AG08395 (cell line): ENCODE measurements at places on chromosomes 3 and 15.
A peak's percentile ranks its signal among the peaks of the same experiment; 100 is the strongest.

GRCh38 chr15:31552482-31553099 lies 226.0 kb downstream of the KLF13 start:
- DNase-seq = no peak

- no peak for DNase-seq
Observed at GRCh38 chr15:59011262-59011952, 23.9 kb downstream of the RNF111 start.

DNA sequence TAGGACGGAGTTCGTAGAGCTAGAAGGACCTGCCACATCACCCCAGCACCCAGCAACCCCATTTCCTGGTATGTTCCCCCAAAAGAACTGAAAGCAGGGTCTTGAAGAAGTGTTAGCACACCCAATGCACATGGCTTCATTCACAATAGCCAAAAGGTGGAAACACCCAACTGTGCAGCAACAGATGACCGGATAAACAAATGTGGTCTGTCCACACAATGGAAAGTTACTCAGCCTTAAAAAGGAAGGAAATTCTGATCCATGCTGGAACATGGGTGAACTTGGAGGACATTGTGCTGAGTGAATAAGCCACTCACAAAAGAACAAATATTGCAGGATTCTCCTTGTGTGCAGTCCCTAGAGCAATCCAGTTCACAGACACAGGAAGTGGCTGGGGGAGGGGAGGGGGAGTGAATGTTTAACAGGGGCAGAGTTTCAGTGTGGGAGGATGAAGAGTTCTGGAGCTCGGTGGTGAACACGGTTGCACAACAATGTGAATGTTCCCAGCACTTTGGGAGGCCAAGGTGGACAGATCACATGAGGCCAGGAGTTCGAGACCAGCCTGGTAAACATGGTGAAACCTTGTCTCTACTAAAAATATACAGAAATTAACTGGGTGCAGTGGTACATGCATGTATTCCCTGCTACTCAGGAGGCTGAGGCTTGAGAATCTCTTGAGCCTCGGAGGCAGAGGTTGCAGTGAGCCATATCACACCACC lies 157.5 kb downstream of the NUP210 start:
- no peak for DNase-seq

DNA sequence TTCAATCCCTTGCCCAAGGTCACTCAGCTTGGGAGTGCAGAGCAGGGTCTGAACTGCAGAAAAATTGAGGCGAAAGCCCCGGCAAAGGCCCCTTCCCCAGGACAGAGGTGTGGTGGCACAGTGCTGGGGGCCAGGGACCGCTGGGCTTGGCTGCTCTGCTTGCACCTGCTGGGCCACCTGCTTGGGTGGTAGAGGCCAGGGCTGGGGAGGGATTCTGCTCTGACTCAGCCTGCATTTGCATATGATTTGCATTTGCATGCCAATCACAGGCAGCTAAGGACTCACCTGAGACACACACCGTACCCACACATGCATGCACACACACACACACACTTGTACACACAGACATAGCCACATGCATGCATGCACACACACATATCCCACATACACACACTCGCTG lies 9.9 kb downstream of the GRM2 start:
- DNase-seq = no peak

DNA sequence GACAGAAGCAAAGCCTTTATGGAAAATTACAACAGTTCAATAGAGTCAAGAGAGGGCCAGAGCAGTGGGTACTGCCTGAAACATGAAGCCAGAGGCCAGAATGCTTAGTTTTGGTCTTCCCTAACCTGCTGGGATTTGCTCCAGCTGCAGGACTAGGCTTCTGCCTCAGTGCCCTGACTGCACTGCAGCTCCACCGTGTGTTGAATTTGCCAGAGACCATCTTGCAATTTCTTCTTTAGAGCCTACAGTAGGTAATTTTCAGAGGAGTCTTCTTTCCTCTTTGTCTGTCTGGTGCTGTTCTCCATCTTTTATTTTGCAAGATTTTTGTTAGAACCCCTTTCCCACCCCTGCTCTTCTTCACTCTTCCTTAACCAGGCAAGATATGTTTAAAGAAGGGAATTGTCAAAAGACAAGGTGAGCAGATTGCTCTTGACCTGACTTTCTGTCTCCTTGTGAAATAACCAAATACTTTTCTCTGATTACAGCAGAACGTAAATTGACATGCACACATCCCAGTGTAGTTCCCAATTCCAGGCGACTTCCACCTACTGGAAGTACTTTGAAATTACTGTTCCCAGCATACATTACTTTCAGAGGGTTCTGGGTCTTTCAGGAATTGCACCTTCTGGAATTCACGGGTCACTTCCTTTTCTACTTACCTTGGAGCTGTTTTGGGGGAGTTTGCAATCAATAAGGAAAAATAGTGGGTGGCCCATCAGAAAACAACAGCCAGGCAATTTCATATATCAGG lies 161.2 kb downstream of the MINAR1 start:
- DNase-seq = peak; percentile 27

DNA sequence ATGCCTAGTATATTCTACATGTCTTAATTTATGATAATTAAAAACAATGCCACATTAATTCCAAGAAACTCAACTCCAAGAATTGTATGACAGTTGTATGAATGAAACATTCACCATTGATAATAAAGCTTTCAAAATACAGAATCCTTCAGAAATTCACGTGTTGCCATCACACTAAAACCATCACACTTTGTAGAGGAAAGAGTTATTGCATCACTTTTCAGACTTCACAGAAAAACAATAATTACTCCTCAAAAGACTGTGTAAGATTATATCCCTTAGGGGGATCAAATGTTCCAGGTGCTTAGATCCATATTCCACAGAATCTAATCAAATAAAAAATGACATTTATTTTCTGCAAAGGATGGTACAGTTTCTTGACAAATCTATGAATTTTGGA lies 85.0 kb downstream of the OSBPL10 start:
- no peak for DNase-seq

DNA sequence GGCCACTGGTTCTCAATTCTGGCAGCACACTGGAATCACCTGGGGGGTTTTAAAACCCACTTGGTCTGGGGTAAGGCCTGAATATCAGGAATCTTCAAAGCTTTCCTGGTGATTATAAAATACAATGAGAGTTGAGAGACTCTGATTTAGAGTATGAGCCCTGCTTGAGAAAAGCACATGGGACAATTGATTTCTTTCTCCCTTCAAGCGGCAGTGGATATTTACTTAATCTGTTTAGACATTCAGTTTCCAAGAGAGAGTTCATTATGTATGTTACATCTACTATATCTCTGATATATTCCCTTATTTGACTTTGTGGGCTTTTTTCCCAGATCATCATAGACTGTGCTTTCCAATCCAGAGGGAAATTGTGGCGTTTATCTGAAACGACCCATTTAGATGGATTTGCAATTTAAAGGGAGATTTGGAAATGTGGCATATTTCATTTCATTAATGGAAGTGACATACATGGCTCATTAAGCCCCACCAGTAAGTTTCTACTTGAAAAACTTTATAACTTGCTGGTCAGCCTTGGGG lies 171.2 kb upstream of the PFN2 start:
- no peak for DNase-seq

DNA sequence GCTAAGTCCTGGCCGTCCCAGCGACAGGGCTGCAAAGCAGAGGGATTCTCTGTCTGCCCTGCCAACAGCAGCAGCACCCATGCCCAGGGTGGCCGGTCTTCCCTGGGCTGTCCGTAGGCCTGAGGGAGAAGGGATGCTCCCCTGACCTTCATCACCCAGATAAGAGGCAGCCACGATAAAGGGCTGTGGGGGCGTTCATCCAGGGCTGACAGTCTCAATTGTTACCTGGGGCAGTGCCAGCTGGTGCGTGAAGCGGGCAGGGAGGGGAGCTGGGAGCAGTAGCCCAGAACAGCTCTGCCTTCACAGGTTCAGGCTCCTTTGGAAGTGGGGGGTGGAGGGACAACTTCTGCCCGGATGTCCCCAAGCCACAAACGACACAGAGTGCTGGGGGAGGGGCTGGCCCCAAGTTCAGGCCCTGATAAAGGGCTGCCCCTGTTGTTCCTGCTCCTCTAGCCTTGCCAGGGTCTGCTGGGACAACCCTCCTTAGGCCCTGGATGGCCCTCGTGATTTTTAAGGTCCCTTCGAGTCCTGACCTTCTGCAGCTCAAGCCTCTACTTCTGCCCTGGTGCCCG lies 94.7 kb downstream of the RAB11A start:
- DNase-seq = no peak

DNA sequence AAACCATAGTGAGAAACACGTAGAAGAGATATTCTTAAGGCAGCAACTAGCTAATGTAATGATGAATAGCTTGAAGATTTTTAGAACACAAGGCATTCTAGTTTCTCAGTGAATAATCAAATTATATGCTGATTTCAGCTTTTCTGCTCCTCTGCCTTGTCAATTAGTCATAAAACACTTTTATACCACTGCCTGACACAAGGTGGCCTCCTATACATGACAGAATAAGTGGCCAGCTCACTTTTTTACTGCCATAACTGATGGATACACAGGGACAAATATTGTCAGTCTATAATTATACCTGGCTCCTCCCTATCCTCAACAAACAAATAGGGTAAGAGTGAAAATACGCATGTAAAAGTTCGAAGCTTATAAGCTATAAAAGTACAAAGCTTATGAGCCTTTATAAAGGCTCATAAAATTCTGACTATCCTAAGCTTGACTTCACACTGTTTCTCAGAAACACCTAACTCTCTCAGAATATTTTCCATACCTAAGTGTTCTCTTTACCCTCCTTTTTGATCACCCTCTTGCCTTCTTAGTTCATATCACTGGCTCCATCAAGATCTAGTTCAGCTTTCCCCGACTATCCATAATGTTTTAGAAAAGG lies 81.6 kb downstream of the HERC1 start:
- DNase-seq = peak; percentile 60

- DNase-seq = no peak
Observed at GRCh38 chr3:190188197-190188596, 67.5 kb upstream of the P3H2 start.

DNA sequence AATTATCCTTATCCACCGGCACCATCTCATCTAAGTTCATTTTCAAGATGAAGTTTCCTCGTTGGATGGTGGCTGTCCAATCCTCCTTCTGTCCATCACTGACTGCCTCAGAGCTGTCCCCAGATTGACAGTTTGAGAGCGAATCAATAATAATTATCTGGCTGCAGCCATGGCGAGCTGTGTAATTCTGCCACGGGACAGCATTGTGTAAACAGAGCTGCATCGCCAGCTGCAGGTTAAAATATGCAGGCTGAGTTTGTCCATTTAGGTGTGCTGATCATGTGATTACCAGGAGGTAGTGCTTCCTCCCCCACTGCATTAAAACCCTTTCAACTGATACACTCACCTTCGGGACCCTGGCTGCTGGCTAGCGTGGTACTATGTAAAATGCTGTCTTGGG lies 461.9 kb upstream of the ONECUT1 start:
- DNase-seq = no peak

GRCh38 chr3:188401244-188401993 lies 247.5 kb downstream of the LPP start:
- DNase-seq = no peak

GRCh38 chr3:139534455-139534812 lies 5.1 kb downstream of the RBP1 start:
- DNase-seq = peak; percentile 26

- no peak for DNase-seq
Observed at GRCh38 chr3:148208975-148209374, 488.7 kb upstream of the AGTR1 start.

DNA sequence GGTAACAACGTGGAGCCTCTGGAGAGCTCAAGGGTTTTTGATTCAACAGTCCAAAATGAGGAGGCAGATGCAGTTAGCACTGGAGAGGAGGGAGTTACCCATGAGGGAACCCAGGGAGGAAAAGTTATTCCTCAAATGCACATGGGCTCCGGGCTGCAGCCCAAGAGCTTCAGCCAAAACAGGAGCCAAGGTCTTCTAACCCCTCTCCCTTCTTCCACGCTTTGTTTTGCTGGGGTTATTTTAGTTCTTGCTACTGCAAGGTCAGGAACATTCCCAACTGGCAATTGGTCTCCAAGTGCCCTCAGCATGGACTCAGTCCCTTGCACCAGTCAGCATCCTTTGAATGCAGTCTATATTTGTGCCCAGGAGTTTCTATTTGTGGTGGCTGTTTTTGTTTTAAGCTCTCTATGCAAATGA lies 90.0 kb downstream of the TGFBR2 start:
- DNase-seq = no peak

GRCh38 chr3:106965307-106965706 lies 411.9 kb upstream of the CCDC54 start:
- no peak for DNase-seq

DNA sequence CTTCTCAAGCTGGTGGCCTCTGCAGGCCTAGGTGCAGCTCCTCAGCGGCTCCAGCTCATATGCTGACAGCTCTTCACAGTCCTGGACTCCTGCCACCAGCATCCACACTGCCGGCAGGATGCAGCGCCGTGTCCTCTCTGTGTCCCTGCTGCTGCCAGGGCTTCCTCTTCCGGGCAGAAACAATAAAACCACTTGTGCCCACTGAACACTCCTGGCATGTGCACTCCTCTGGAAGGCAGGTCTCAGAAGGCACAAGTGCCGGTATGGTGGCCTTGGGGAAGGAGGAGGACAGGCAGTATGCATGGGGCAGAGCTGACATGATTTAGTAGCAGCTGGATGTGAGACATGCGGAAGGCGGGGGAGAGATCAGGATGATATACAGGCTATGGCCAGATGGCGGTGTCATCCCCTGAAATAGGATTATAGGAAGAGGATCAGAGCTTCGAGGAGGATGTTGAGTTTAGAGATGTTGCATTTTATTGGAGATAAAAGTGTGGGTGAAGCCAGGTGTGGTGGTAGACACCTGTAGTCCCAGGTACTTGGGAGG lies 7.5 kb upstream of the MAN2A2 start:
- DNase-seq = no peak

DNA sequence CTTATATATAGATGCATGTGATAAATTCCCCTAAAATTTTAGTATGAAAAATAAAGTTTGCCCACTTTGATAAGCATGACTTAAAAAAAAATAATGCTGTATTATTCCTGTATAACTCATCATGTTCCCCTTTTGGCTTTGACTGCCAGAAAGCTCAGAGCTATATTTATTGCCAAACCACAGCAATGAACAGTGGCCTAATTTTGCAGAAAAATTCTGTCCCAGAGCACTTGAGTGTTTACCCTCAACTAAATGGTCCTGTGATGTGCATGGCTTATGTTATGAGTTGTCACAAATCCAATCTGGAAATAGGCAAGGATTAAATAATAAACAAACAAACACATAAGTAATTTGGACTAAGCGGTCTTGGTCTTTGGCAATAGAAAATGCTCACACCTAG lies 276.7 kb downstream of the SLC9A9 start:
- DNase-seq = peak; percentile 6

GRCh38 chr3:71450162-71450561 lies 133.4 kb downstream of the FOXP1 start:
- no peak for DNase-seq

GRCh38 chr3:144055604-144056003 lies 84.0 kb downstream of the DIPK2A start:
- DNase-seq = peak; percentile 3
